ENCODE measurements at places on chromosomes 1 and 21. TPM values are rescaled to one million over a fixed set of nuclear protein-coding genes. Genes with fewer than 3 reads are reported as not detected.

DNA sequence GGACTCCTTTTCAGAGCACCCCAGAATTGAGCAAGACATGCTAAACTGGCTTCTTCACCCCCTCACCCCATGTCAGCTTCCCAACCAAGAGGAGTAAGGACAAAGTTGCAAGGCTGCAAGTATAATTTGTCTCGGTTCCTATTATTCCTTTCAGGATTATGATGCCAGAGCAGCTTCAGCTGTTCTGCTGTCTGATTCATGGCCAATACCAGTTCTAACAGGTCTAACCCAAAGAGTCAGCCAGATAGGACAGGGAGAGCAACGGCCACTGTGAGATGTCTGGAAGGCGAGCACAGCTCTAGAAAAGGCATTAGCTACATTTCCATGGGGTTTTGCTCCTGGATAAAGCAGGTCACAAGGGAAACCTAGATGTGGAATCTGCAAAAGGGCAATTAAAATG, 53.3 kb upstream of the HOOK1 start:
- peak; percentile 15 for DNase-seq

GRCh38 chr1:84121360-84121759, 22.7 kb upstream of the PRKACB start:
- no peak for DNase-seq

DNA sequence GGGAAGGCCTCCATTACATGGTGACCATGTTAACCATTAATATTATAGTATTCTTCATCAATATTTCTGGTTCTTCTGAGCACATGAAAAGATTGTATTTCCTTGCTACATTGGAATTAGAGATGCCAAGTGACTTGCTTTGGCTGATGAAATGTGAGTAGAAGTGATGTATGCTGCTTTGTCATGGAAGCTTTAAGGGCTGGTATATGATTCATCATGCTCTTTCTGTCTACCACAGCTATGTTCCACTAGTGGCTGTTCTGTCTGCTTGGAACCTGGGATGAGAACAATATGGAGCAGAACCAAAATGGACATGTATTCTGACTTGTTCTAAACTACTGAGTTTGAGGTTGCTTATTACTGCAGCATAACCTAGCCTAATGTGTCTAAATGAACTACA, 163.3 kb downstream of the TM2D1 start:
- DNase-seq: peak; percentile 47

GRCh38 chr1:205965036-205965884, 22.0 kb upstream of the SLC26A9 start:
- DNase-seq: no peak

DNA sequence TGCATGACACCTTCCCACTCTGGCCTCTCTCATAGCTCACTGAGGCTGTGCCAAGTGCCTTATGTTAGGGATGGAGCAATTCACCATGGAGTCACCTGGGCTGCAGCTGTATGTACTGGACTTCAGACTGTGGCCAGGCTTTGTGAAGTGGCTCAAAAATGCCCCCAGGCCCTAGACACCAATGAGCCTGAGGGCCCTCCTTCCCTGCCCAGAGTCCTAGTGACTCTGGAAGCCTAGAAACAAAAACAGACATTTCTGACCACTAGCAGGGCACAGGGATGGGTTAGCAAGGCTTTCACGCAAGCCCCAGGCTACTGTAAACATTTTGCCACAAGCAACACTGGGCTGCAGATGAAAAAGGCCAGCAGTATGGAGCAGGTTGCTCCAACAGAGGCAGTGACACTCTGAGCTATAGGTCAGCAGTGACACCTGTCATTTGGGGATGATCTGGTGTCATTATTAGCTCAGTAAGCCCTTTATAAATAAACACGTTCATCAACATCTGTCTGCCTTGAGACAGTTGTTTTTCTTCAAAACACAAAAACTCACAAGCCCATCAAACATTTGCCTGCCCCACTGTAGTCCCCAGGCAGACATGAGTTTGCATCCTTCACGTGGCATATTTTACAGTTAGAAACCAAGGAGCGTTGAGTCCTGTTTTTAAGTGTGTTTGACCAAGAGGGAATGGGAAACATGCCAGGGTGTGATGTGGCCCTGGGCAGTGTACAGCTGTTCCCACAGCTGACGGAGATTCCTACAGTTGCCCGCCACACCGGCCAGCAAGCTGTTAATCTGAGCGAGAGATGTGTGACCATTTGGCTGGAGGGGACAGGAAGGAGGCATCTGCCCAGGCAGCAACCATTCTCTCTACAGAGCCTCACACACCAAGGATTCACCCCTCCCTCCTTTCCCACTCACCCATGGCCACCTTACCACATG, 66.8 kb downstream of the KCNN3 start:
- no peak for DNase-seq

DNA sequence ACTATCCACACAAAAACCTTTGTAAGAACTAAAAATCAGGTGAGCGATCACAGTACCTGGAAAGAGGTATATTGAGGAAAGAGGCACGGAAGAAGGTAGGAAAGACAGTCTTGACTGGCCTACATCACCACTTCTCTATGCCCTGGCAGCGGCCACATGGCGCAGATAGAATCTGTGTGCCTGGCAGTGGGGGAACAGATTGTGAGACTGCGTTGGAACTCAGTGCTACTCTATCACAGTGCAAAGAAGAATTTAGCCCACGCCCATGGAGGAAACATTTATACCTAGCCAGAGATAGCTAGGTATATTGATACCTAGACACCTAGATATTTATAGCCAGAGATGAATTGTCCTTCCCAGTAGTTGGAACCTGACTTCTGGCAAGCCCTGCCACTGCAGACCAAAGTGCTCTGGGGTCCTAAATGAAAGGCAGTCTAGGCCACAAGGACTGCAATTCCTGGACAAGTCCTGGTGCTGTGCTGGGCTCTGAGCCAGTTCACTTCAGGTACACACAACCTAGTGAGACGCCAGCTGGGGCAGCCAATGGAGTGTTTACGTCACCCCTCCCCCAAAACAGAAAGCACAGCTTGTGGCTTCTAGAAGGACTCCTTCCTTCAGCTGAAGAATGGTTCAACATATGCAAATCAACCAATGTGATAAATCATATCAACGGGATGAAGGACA, 51.9 kb downstream of the DHX9 start:
- DNase-seq: no peak

DNA sequence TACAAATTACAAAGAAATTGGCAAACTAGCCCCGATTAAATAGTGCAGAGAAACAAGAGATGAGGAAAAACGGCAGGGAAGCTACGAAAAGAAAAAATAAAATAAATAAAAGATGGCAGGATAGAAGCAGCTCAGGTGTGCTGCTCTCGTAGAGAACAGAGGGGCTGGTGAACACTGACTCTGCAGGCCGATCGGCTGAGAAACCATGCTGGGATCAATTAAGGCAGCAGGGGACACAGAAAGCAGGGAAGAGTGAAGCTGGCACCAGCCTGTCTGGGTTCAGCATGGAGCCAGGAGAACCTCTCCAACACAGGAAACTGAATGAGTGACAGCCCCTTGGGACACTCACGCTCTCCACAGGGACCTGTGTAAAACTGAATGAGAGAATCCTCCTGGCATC, 39.5 kb upstream of the TMPRSS15 start:
- DNase-seq: no peak

DNA sequence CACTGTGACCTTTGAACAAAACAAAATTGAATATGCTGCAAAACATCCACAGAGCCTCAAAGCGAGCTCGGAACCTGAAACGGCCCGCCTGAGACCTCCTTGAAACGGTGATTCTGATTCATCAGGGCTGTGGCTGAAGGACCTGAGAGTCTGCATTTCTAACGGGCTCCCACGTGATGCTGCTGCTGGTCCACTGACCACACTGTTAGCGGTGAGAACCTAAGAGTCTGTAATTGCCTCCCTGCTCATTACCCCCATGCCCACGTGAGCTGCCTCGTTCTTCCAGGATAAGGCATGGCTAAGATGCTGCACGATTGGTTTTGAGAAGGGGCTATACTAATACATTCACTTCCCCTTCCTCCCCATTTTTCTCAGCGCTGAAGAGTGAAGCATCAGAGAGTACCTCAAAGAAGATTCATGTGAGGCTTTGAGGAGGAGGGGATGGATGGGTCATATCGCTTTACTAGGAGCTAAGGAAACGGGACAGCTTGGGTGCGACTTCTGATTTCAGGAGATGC, 9.7 kb downstream of the TLR5 start:
- DNase-seq: no peak

DNA sequence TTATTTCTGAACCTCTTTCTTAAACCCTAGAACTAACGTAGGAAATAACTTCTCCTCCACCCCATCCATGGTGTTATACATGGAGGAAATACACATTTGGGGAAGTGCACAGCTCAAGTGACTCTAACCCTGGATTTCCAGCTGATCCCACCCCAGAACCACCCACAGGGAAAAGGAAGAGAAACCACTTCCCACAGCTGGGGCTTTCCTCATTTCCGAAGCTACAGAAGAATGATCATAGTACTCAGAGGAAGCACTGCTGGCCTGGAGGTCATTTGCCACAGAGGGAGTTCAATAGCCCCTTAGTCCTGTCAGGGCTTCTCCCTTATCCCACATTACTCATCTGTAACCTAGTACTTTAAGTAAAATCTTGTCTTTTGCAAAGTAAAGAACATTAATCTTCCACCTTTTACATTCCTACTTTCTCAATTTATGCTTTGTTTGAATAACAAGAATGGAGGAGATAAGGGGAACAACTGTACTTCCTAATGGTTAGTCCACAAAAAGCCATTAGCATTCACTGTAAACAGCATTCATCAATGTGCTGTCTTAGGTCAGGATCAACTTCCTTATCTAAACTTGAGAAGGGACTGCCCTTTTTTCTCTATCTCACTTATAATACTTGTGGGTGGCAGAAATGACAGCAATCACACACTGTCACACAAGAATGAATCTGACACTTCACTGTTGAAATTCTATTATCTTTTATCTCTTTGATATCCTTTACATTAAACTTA, 63.0 kb upstream of the RGS1 start:
- DNase-seq: no peak

- no peak for DNase-seq
Measured at GRCh38 chr1:63642901-63643300, 49.7 kb downstream of the PGM1 start.

GRCh38 chr1:39153684-39154083, 50.8 kb upstream of the MACF1 start:
- no peak for DNase-seq

GRCh38 chr1:204793259-204793914, 77.3 kb upstream of the NFASC start:
- no peak for DNase-seq

SLC30A1 gene
- 37.2 TPM for total RNA-seq

PHTF1 gene
- total RNA-seq: 59.4 TPM

ATP1A4 gene
- total RNA-seq: not detected

TTC39A gene
- 0.25 TPM for total RNA-seq

FHAD1 gene
- 0.63 TPM for total RNA-seq

PLEKHM2 gene
- total RNA-seq: 19.3 TPM

TMEM183A gene
- 118 TPM for total RNA-seq

ZFYVE9 gene
- 38.8 TPM for total RNA-seq
